Stimulated activated naive CD4-positive, alpha-beta T cell treated with Interleukin-2 at 50 U/mL for 16 hours (primary cell): ENCODE measurements at places on chromosomes 5 and 9.

- DNase-seq: no peak
Measured at GRCh38 chr9:135660407-135660806, 2.7 kb upstream of the LCN9 start.

- no peak for DNase-seq
Measured at GRCh38 chr5:107499776-107500175, 171.0 kb downstream of the EFNA5 start.

DNA sequence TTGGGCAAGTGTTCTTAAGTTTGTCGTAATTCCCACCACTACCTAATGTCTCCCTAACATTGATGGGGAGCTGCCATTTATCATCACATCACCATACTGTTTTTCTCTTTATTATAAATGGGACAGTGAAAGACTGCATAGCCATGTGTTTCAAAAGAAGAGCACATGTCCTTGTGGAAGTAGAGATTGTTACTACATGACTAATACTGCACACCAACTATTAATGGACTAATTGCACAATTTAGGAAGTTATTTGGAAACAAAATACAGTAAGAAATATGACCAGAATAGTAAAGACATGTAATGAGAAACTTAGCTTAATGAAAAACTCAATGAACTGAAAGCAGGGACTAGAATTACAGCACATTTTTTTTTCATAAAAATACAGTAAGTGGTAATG is 12.0 kb upstream of the ELOVL7 start:
- no peak for DNase-seq

DNA sequence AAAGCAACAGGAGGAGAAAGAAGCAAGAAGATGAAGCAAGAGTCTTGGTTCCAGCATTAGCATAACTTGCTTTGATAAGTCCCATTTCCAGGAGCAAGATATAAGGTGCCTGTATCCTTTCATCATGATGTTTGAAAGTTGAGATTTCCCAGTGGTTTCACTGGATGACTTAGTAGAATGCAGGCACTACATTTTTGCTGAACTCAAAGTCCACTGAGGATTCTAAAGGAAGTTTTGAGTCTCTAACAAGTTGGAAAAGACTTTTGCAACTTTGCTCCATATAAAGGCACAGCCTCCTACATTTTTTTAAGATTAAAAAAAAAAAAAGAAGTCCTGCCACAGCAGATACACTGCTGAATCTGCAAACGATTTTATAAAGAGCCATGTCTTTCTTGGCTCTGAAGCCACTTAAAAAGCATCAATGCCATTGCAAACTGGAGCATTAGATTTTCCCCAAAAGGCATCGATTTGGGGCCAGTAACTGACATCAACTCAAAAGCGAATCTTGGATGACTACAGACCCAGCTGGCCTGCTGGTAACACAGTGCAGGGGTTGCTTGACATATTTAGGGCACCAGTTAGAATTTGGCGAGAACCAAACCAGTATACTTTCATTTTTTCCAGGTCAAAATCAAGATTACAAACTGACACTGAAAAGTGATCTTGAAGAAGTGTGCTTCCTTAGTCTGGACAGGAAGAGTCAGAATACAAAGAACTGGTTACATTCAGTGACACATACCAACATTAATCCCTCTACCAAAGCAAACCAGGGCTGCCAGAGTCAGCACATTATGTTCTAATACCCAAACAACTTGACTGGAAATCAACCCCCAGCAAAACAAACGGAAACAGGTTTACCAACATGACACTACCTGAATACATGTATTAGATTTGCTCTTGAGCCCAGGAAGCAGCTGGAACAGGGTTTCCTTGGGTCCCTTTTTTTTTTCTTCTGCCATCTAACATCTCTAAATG is 39.1 kb upstream of the KCNV2 start:
- no peak for DNase-seq

DNA sequence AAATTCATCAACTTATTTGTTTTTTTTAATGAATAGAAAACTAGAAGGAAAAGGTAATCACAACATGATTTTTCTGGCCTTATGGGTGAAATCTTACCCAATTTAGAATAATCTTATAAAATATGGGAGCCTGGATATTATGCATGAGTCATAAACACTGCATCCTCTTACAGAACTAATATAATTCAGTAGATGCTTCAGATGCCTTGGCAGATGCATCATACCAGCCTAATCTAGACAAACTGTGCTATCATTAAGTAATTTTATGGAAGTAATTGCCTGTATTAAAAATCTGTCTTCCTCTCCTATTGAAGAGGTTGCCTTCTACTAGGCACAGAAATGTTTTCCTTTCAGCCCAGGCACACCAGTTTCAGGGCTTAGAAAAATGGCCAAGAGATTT is 2384.6 kb upstream of the WWC1 start:
- DNase-seq: no peak

GRCh38 chr5:154630410-154630809 is 124.8 kb upstream of the LARP1 start:
- no peak for DNase-seq

DNA sequence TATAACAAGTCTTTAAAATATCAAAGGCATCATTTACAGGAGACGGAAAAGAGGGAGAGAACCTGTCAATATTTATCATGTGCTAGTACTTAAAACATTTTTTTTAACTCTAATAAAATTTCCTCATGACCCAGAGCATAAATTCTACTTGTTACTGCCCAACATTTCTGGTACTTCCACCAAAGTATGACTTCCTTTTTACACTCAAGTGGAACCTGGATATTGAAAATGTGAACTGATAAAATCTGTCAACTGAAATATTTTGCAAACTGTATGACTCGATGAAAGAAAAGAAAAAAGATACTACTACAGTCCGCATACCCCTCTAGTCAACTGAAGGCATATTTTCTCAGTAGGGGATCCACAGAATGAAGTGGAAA is 37.1 kb downstream of the FAM13B start:
- no peak for DNase-seq

- no peak for DNase-seq
Measured at GRCh38 chr9:114991861-114992260, 61.5 kb upstream of the TNFSF8 start.

DNA sequence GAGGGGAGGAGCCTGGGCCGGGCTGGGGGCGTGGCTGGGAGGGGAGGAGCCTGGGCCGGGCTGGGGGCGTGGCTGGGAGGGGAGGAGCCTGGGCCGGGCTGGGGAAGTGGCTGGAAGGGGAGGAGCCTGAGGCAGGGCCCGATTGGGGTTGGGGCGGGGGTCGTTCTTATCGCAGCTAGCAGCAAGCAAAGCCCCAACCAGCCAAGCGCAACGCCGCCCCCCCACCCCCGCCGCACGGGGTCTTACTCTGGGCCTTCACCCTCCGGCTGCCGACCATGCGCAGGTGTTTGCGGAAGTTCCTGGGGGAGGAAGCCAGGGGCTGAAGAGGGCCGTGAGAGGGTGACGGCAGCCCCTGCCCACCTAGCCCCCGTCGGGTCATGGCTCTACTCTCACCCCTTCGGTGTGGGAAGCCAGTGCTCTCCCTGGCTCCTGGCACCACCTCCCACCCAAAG is 5.0 kb downstream of the NSMF start:
- DNase-seq: peak; percentile 43

DNA sequence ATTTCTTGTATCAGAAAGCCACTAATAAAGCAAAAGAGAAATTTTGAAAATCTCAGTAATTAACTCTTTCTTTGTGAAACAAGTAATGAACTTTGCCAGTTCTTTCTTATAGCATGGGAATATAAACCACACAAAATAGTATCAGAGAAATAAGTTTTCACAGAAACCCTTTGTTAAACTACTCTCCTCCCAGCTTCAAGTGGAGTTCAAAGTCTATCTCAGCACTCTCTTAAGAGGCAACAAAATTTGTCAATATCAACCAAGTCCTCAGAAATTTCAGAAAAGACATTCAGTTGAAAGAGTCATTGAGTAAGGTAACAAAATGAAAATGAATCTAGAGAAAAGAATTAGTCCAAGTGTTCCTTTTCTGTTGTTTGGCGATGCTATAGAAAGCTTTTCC is 89.3 kb downstream of the NTRK2 start:
- no peak for DNase-seq

- DNase-seq: no peak
Measured at GRCh38 chr5:439181-439580, 3.8 kb upstream of the EXOC3 start.
